ENCODE measurements at places on chromosomes 1 and 21.

DNA sequence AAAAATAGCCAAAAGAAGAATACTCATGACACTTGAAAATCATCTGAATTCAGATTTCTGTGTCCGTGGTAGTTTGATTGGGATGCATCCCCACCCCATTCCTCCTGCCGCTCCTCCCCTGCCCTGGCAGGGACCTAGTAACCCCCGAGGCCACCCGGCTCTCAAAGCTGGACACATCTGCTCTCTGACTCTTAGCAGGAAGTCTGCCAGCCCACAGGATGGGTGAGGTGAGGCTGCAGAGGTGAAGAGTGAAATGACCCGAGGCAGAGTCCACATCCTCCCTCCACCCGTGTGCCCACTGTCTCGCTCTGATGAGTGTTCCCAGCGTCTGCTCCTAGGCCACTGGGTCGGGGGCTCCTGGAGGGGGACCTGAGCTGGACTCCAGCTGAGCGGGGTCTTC lies 308.5 kb upstream of the VAMP3 start:
- DNase-seq, result no peak

DNA sequence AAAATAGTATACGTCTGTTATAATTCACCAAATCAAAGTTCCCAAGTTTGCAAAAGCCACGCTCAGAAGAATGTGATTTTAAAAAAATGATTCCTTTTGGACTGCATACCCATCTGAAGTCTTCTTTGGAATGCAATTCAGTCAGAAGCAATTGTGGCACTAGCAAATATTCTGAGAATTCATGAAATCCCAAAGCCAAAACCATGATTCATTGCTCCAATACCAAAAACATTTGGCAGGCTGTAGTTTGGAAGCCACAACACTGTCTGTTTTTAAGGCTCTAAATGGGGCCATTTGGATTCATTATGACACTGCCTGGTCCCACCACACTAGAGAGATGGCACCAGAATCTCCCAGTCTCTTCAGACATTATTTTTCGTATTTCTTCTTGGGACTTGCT lies 21.8 kb upstream of the LRRC53 start:
- no peak for DNase-seq

DNA sequence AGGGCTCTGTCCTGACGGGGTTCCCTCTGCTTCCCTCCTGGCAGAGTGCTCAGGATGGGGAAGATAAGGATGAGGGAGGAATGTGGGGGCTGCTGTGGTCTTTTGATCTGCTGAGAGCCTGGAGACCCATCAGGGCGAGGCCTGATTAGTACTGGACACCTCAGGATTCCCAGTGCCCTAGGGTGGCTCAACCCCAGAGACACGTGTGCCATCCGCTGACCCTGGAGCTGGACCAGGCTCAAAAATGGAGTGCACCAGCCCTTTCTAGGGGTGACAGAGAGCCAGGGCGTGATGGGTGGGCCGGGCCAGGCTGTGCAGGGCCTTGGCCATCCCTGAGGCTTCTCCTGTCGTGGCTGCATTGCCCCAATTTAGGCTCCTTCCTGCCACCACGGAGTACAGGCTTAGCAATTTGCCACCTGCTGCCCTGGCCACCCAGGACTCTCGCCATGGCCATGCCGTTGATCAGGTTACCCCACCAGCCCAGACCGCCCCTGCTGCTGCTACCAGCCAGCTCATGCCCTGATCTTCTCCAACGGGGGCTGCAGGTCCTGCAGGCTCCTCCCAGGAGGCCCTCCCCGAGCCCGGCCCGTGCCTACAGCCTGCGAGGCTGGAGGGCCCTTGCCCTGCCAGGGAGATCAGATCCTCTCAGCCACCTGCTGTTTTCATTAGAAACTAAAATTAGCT lies 9.5 kb downstream of the WNT4 start:
- no peak for DNase-seq

- DNase-seq, result no peak
These were observed 33.5 kb downstream of the TNFRSF8 start for GRCh38 chr1:12096615-12097014.

GRCh38 chr1:203764105-203765028 lies 616 bp upstream of the LAX1 start:
- DNase-seq, result no peak

DNA sequence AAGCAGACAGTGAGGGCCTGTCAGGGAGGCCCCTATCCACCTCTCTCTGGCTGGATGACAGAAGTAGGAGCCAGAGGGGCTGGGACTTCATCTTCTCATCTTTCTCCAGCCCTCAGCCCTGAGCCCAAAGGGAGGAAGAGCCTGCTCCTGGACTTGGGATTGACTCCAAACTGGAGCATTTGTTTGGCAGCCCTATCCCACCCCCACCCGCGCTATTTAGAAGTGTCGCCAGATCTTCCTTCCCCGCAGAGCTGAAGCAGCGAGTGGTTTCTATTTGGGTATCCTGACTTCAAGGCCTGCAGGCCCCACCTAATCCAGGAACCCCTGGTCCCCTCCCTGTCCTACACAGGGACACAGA lies 9.6 kb downstream of the NES start:
- DNase-seq, result no peak

GRCh38 chr21:18608226-18608625 lies 204.6 kb upstream of the TMPRSS15 start:
- DNase-seq, result no peak

DNA sequence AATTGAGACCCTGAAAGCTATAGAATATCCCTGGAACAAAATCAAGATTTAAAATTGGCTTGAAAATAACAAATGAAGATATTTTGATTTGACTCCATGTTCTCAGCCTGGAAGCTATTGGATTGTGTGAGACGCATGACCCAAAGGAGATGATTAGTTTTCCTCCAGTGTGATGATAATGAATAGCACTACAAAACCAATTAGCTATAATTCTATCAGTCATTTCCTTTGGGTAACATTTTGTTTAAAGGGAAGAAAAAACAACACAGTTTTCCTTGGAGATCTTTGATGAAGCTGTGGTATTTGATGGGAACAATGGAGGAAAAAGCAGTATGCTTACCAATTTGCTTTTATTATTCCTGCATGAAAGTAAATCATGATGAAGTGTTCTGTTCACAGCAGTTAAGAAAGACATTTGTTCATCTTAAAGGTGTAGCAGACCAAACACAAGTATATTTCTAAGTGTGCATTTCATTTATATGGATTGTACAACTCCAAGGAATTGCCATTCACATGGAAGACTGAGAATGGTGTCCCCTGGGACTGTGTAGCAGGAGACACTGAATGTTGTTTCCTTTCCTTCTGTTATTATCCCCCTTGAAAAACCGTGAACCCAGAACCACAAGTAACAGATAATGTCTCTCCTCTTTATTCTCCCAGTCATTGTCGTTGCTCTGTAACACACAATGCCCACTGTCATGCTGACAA lies 111.4 kb downstream of the CACHD1 start:
- no peak for DNase-seq

GRCh38 chr1:62906428-62906886 lies 122.5 kb downstream of the ATG4C start:
- DNase-seq, result no peak

GRCh38 chr1:32546611-32547010 lies 7.4 kb downstream of the ZBTB8A start:
- no peak for DNase-seq

All from D721Med (cell line).